Astrocyte (in vitro differentiated cells and primary cell): ENCODE measurements at places on chromosomes 7 and 10. TPM values are rescaled to one million over a fixed set of nuclear protein-coding genes. Genes with fewer than 3 reads are reported as not detected.

DNA sequence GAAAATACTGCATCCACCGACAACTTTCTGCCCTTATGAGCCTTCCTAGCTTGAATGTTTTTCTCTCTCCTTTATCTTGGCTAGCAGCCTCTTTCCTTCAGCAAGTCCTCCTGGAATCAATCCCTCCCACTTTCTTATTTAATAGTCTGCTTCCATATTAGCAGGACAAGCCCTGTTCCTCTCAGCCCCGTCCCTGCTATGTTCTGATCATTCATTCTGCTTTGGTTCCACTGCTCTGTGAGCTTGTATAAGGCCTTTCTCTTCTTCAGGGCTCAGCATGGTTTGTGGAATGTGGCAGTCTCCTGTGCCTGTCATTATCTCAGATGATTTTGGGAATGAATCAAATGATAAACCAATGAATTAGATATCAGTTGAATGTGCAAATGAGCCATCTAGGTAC, 420.1 kb downstream of the DPP6 start:
- no peak for DNase-seq

- no peak for DNase-seq
Observed at GRCh38 chr10:1300218-1300617, 244.0 kb downstream of the WDR37 start.

GRCh38 chr7:76244781-76245391, 43.2 kb downstream of the SRRM3 start:
- DNase-seq = no peak

GRCh38 chr10:88505680-88506215, 77.4 kb downstream of the RNLS start:
- DNase-seq = no peak

GAD2 gene
- not detected in 2 replicates for total RNA-seq

- DNase-seq = no peak
Observed at GRCh38 chr7:53607961-53608360, 572.5 kb downstream of the POM121L12 start.

GRCh38 chr7:77685233-77685632, 11.0 kb upstream of the RSBN1L start:
- peak; percentile 6 for DNase-seq

GRCh38 chr10:124745673-124746072, 1.5 kb upstream of the FAM53B start:
- no peak for DNase-seq
